ENCODE measurements at places on chromosomes 7 and 10. TPM values are rescaled to one million over a fixed set of nuclear protein-coding genes. Genes with fewer than 3 reads are reported as not detected.

DNA sequence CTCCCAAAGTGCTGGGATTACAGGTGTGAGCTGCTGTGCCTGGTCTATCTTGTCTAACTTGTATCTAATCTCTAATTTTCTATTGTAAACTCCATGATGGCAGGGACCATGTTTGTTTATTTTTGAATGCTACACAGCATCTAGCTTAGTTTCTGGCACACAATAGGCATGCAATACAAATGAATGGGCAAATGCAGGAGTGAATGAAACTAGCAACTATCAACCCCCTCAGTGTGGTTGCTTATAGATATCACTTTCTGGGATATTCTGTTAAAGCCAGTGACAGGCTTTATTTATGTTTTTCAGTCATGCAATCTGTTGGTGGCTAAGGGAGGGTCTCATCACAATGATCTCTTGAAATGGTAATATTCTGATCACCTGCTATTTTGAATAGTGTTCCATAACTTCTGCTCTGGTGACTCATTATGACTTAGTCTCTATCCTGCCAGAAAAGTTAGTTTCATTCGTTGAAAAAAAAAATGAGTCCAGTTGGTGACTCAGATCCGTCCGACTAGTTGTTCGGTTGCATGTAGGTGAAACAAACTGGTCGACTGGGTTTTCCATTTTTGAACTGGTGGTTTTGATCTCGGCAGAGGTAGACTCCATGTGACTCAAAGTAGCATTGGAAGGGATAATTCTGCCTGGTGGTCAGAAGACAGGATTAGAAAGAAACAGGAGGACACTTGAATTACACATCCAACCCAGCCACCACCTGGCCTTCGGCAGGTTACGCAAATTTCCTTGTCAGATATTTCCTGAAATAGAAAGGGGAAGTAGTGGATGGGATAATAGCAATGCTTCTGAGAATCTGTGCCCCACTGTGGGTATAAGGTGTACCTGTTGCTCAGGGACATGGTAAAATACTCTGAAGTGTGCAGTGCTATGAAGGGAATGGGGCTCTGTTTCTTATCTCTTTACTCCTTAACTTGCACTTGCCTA lies 76.8 kb downstream of the GATA3 start:
- no peak for DNase-seq

- DNase-seq: no peak
Measured at GRCh38 chr10:124707551-124707950, 36.6 kb downstream of the FAM53B start.

DNA sequence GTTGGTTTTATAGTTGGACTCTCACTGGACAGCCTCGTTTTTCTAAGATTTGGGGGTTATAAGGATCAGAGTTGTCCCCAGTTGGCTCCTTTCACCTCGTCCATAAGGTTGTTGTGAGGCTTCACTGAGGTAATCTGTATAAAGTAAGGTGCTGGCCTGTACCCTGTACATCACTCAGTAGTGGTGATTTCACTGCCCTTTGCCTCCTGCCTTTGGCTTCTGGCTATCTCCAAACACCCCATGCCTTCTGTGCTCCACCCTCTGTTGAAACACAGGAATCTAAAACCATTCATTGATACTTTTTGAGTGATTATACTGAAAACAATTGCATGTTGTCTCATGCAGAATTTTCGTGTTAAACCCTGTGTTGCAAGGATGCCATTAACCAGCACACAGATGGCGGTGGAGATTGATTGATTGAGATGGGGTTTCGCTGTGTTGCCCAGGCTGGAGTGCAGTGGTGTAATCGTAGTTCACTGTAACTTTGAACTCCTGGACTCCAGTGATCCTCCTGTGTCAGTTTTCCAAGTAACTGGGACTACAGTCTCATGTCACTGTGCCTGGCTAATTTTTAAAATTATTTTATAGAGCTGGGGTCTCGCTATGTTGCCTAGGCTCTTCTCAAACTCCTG lies 55.0 kb downstream of the KAT6B start:
- DNase-seq: no peak

DNA sequence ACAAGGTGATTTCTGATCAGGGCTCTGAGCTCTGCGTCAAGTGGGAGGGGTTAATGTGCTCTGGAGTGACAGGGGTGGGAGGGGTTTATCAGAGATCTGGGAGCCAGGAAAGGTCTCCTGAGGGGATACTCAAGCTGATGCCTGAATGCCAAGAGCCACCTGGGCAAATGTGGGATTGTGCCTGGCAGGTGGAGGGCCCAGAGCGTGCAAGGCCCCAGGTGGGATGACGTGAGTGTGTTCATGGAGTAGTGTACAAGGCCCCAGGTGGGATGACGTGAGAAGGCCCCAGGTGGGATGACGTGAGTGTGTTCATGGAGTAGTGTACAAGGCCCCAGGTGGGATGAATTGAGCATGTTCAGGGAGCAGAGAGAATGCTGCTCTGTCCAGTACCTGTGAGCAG lies 610.3 kb downstream of the PTPRN2 start:
- DNase-seq: no peak

GRCh38 chr10:49074836-49075682 lies 40.3 kb downstream of the VSTM4 start:
- DNase-seq: no peak

Gene PDE6C
- total RNA-seq: not detected

Gene SPDYE11
- total RNA-seq: not detected

Gene RNF148
- total RNA-seq: not detected

All from G401 (cell line).